ENCODE measurements at places on chromosomes 16 and 17. TPM values are rescaled to one million over a fixed set of nuclear protein-coding genes. Genes with fewer than 3 reads are reported as not detected.

Gene SLC22A31
- not detected for total RNA-seq

Gene OTOP2
- total RNA-seq = 0.38 TPM

Gene NAGS
- 0.64 TPM for total RNA-seq

DNA sequence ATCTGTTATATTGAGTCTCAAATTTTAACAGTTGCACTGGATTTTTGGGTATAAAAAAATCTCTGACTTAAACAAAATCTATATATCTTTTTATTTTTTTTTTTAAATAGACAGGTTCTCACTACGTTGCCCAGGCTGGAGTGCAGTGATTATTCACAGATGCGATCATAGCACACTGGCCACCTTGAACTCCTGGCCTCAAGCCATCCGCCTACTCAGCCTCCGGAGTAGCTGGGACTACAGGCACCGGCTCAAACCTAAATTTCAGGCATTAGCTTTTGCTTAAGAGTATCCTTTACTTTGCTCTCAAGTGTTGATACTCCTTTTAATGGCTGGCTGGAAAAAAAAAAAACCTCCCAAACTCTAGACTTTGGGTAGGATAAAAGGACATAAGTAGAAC is 61.6 kb downstream of the RPGRIP1L start:
- no peak overlapping the region for H3K4me3 ChIP-seq
- DNase-seq = no peak
- no peaks in the 10 kb centered on the region for H3K36me3 ChIP-seq
- no peak overlapping the region for H3K27ac ChIP-seq
- H3K4me1 ChIP-seq = no peaks in the 10 kb centered on the region

DNA sequence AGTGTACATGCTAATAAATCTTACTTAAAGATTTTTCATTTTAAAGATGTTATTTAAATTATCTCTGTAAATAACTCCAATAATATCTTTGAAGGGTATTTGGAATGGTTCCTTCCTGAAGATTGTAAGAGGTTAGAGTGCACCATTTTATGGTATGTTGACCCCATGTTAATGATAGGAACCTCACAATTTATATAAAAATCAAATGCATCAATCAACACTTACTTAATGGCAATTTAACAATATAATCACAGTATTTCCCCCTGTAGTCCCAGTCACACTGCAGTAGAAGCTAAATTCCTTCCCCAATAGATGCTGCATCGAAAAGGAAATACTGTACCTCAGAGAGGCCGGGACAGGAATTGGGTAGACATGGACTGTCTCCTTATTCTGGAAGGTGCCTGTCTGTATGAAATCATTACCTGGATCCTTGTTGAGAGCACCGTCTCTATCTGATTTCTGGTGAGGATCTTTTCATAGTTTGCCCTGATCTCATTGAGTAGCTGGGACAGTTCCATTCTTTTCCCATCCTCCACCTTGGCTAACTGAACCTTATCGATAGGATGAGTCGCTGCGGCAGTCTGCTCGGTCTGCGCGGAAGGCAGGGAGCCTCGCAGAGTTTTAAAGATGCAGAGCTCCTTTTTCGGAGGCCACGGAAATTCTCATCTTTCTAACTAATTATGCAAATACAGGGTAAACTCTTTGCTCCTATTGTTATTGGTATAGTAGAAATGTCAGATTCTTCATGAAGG is at the start of gene KRT222:
KRT222 (minus strand) TSS at position 596 of the 752 bp plus-strand sequence; CDS start at position 518, 78 bp downstream.
- H3K4me1 ChIP-seq = peaks cover 9% of the 10 kb centered on the region
- no peak for DNase-seq
- H3K27ac ChIP-seq = no peak within 1 kb of the TSS

DNA sequence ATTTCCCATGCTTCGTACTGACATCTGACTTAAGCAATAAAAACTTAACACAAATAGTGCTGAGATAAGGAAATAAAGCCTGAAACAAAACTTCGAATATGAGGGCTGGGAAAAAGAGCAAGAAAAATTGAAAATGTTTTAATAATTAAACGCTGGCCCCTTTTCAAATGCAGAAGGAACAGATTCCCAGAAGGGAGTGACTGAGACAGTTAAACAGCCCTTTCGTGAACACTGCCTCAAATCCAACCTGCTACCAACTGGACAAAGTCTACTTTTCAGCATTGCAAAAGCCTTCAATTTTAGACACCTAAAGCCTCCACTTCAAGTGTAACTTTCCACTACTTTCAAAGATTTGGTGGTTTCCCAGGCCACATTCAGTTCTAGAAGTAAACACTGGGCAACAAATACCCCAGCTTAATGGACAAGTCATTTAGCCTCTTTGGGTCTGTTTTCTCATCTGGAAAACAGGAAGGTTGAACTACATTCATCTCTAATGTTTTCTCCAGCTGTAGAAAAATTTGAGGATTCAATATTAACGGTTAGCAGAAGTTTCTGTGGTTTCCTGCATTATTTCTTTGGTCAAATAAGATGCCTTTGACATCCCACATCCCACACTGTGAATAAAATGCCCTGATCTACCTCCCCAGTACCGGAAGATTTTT is 11.8 kb downstream of the RFFL start:
- no peaks in the 10 kb centered on the region for H3K27me3 ChIP-seq
- H3K27ac ChIP-seq = peak overlapping the region; percentile 63
- no peaks in the 10 kb centered on the region for H3K36me3 ChIP-seq
- peaks cover 7% of the 10 kb centered on the region for H3K4me1 ChIP-seq
- no peak overlapping the region for H3K4me3 ChIP-seq
- DNase-seq = no peak

DNA sequence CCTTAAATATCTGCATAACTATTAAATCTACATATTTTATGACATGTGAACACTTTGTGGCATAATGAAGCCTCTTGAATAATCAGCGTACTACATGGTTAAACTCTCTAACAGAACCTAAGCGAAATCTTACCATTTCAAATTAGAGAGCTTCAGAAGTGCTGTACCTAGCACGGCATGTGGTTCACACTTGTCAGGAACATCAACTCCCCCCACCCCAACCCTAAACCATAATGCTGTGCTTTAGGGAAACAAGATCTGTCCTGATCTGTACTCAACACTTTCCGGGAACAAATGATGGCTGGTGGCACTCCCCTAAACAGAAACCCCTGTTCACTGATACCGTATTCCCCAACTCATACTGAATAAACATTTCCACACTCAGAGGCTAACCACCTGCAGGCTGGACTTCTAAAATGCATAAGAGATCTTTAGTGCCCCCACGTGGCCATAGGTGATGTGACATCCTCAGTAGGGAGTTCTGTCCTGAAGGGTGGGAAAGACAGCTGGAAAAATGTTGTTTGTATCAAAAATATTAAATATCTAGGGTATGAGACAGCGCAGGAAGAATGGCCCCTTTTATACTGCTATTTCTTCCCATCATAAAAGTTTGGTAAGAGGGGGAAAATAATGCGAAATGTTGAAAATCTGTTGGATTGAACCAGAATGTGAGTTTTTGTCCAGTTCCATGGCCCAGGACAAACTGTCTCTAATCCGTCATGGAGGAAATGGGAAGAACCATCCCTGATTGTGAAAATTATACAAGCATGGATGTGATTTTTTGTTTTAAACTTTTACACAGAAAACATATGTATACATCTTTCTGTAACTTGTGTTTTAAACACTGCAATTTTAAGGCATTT is 88.6 kb downstream of the USP31 start:
- H3K27me3 ChIP-seq = no peaks in the 10 kb centered on the region
- no peaks in the 10 kb centered on the region for H3K4me1 ChIP-seq
- DNase-seq = no peak
- H3K27ac ChIP-seq = no peak overlapping the region

GRCh38 chr16:75471723-75472633 is 7.5 kb upstream of the TMEM170A start:
- no peaks in the 10 kb centered on the region for H3K4me1 ChIP-seq
- no peak overlapping the region for H3K27ac ChIP-seq
- DNase-seq = no peak

DNA sequence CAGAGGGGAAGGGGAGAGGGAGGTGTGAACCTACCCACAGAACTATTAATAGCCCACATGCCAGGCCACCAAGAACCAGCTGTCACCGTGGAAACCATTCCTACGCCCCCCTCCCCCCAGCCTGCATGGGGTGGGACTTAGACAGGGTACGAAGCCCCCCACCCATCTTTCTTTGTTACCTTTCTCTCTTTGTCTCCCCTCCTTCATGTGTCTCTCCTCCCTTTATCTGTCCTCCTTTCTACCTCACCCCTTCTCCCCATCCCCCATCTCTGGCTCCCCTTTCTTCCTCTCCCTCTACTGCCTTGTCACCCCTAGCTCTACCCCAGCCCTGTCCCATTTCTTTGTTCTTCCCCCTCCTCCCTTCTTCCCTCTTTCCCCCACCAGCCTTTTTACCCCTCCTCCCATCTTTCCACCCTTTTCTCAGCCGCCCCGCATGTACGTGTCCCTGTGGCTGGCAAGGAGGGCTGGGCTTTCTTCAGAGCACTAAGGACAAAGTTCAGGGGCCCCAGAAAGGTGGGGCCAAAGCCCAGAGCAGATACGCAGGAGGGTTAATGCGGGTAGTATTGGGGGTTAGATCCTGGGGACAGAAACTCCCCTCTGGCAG is 8.0 kb downstream of the THRA start:
- no peak for DNase-seq
- peak overlapping the region; percentile 89 for H3K27ac ChIP-seq
- peaks cover 77% of the 10 kb centered on the region for H3K4me1 ChIP-seq
- H3K36me3 ChIP-seq = no peaks in the 10 kb centered on the region
- no peaks in the 10 kb centered on the region for H3K27me3 ChIP-seq
- peak overlapping the region; percentile 34 for H3K4me3 ChIP-seq

- DNase-seq = no peak
- H3K4me1 ChIP-seq = no peaks in the 10 kb centered on the region
- H3K27me3 ChIP-seq = no peaks in the 10 kb centered on the region
- H3K36me3 ChIP-seq = no peaks in the 10 kb centered on the region
- H3K4me3 ChIP-seq = no peak overlapping the region
Observed at GRCh38 chr16:63066552-63066951, 1030.3 kb upstream of the CDH8 start.

GRCh38 chr17:27322690-27323508 is 29.0 kb downstream of the WSB1 start:
- no peak for DNase-seq
- H3K36me3 ChIP-seq = no peaks in the 10 kb centered on the region
- peaks cover 16% of the 10 kb centered on the region for H3K4me1 ChIP-seq
- peak overlapping the region; percentile 42 for H3K27ac ChIP-seq
- H3K4me3 ChIP-seq = no peak overlapping the region

GRCh38 chr17:47213540-47213939 is 4.4 kb downstream of the MYL4 start:
- H3K27ac ChIP-seq = no peak overlapping the region
- no peaks in the 10 kb centered on the region for H3K4me1 ChIP-seq
- H3K4me3 ChIP-seq = no peak overlapping the region
- no peaks in the 10 kb centered on the region for H3K36me3 ChIP-seq
- no peak for DNase-seq

DNA sequence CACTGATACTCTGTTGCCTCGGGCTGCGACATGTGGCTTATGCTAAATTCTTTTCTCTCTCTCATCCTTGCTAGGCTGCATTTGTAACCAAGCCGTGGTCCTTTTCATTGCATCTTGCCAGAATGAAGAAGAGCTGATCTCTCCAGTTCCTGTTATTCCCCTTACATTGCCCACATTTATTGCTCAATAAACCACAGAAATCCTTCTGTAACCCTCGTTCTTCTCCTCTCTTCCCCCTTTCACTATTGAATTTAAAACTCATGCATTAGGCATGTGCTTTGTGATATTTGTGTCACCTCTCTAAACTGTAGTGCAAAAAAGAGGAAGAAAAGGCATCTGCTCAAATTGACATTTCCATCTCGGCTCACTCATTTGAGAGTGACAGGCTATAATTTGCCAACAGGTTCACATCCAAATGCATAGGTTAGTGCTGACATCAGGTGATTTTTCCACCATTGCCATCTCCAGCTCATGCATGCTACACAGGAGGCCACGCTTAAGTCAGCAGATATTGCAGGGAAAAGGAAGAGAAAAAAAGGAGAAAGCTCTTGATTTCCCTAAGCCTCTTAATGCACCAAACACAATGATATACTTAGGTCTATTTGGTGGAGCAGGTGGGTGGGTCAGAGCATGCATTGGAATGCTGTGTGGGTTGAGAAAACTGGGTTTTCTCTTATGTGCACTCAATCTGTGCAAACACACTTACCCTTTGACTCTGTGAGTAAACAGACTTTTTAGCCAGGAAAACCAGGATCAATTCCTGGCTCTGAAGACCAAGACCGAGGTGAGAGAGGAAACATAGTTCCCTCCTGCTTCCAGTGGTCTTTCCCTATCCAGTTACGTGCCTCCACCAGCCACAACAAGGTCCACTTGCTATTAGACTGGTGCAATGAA is 642.7 kb downstream of the HS3ST4 start:
- DNase-seq = no peak
- no peaks in the 10 kb centered on the region for H3K27me3 ChIP-seq
- no peak overlapping the region for H3K27ac ChIP-seq
- H3K4me1 ChIP-seq = no peaks in the 10 kb centered on the region
- no peak overlapping the region for H3K4me3 ChIP-seq

- H3K4me1 ChIP-seq = no peaks in the 10 kb centered on the region
- no peak for DNase-seq
- H3K36me3 ChIP-seq = peaks cover 57% of the 10 kb centered on the region
- no peak overlapping the region for H3K27ac ChIP-seq
Observed at GRCh38 chr16:53884748-53885147, 180.8 kb downstream of the FTO start.

DNA sequence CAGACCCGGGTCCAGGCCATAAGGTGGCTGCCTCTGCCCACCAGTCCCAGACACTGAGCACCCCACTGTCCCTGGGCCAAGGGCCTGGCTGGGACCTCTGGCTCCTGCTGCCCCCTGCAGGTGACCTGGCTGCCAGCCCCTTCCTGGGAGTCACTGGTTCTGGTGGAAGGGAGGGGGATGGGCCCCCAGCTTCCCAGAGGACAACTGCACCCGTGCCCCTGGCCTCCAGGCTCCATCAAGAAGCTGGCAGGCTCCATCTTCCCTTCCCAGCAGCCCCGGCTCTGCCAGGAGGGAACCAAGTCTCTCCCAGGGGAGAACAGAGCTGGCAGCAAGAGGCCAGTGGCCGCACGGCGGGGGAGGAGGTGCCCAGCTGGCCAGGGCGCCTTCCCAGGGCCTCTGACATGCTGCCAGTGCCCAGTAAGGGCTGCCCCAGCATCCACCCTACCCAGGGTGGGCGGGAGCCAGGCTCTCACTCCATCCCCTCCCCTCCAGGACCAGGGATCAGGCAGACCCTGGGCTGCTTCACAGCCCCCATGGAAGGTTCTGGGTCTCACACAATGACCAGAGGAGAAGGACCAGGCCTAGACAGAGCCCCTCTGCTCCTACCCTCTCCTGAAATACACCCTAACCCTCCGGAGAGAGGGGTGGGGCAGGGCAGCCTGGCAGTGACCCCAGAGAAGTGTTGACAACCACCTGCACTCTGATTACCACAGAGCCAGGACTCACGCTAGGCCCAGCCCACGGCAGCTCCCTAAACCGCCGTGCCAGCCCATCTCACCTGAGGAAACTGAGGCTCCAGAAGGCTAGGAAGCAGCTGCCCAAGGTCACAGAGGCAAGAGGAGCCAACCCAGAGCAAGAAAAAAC is 3.6 kb downstream of the CLUH start:
- H3K4me3 ChIP-seq = no peak overlapping the region
- peaks cover 34% of the 10 kb centered on the region for H3K36me3 ChIP-seq
- no peak for DNase-seq
- H3K27ac ChIP-seq = peak overlapping the region; percentile 11
- H3K4me1 ChIP-seq = peaks cover 77% of the 10 kb centered on the region
- no peaks in the 10 kb centered on the region for H3K27me3 ChIP-seq

All from esophagus squamous epithelium (tissue), 5 donors.